PC-3 (cell line): ENCODE measurements at places on chromosomes 5 and 9. TPM values are rescaled to one million over a fixed set of nuclear protein-coding genes. Genes with fewer than 3 reads are reported as not detected.

DNA sequence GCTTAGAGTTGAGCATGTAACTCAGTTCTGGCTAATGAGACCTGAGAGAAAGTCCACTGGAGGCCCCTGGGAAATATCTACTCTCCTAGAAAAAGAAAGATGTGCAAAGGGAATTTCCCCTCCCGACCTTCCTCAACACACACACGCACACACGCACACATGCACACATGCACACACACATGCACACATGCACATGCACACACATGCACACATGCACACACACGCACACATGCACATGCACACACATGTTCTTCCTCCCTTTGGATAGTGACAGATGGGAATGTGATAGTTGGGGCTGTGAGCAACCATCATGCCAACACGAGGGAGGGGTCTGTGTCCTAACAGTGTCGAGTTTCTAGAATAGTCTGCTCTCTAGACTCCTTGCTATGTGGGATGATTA lies 148.2 kb upstream of the EGFLAM start:
- H3K27me3 ChIP-seq = peaks cover 39% of the 10 kb centered on the region
- H3K27ac ChIP-seq = no peak overlapping the region

GRCh38 chr9:16121601-16122286 lies 568.9 kb downstream of the CCDC171 start:
- H3K4me3 ChIP-seq = no peak overlapping the region
- H3K36me3 ChIP-seq = no peaks in the 10 kb centered on the region
- no peaks in the 10 kb centered on the region for H3K27me3 ChIP-seq

GRCh38 chr5:167309941-167310517 lies 981.4 kb upstream of the WWC1 start:
- no peaks in the 10 kb centered on the region for H3K36me3 ChIP-seq
- no peaks in the 10 kb centered on the region for H3K4me1 ChIP-seq
- no peak for DNase-seq
- no peak overlapping the region for H3K4me3 ChIP-seq
- H3K27ac ChIP-seq = no peak overlapping the region

- DNase-seq = no peak
- no peak overlapping the region for H3K4me3 ChIP-seq
- no peaks in the 10 kb centered on the region for H3K36me3 ChIP-seq
These were observed 436.1 kb downstream of the CDH10 start for GRCh38 chr5:24208686-24209106.

GRCh38 chr9:110626101-110626829 lies 42.3 kb upstream of the MUSK start:
- no peak overlapping the region for H3K4me3 ChIP-seq
- peaks cover 13% of the 10 kb centered on the region for H3K4me1 ChIP-seq
- H3K27me3 ChIP-seq = no peaks in the 10 kb centered on the region

CDC20B gene
- not detected in 2 replicates for total RNA-seq

- no peaks in the 10 kb centered on the region for H3K36me3 ChIP-seq
- DNase-seq = no peak
- no peak overlapping the region for H3K27ac ChIP-seq
- peaks cover 25% of the 10 kb centered on the region for H3K4me1 ChIP-seq
These were observed 83.0 kb upstream of the TNC start for GRCh38 chr9:115200711-115201505.

- H3K36me3 ChIP-seq = no peaks in the 10 kb centered on the region
- H3K4me1 ChIP-seq = peaks cover 63% of the 10 kb centered on the region
- peak overlapping the region; percentile 91 for H3K27ac ChIP-seq
- no peak overlapping the region for H3K4me3 ChIP-seq
- no peaks in the 10 kb centered on the region for H3K27me3 ChIP-seq
These were observed 294.9 kb downstream of the MED10 start for GRCh38 chr5:6083311-6083978.

GRCh38 chr9:108786322-108786721 lies 69.5 kb downstream of the ACTL7B start:
- no peak for DNase-seq
- H3K27ac ChIP-seq = no peak overlapping the region
- peaks cover 7% of the 10 kb centered on the region; the same call in 1 of the 2 replicates for H3K4me1 ChIP-seq
- no peak overlapping the region for H3K4me3 ChIP-seq
- H3K27me3 ChIP-seq = no peaks in the 10 kb centered on the region
- H3K36me3 ChIP-seq = no peaks in the 10 kb centered on the region

SLC35A4 gene
- total RNA-seq = 25.0 and 29.1 TPM in 2 replicates

DNA sequence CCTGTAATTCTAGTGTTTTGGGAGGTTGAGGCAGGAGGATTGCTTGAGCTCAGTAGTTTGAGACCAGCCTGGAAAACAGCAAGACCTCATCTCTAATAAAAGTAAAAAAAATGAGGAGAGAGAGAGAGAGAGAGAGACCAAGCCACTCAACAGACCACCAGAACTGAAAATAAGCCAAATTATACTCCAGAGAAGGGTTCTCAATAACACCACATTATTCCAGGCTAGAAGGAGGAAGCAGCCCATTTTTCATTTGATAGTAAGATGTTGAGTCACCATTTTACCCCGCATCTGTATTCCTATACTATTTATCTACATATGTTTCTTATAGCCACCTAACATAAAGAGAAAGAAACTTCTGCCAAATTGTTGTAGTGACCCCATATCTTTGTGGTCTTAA lies 134.8 kb downstream of the PCSK5 start:
- H3K27me3 ChIP-seq = no peaks in the 10 kb centered on the region
- H3K4me1 ChIP-seq = no peaks in the 10 kb centered on the region
- H3K4me3 ChIP-seq = no peak overlapping the region
- no peak for DNase-seq

ECM2 gene
- total RNA-seq = 0.29 TPM in 1 of 2 replicates, not detected in the other

FEM1C gene
- 8.4 and 9.1 TPM in 2 replicates for total RNA-seq

DNA sequence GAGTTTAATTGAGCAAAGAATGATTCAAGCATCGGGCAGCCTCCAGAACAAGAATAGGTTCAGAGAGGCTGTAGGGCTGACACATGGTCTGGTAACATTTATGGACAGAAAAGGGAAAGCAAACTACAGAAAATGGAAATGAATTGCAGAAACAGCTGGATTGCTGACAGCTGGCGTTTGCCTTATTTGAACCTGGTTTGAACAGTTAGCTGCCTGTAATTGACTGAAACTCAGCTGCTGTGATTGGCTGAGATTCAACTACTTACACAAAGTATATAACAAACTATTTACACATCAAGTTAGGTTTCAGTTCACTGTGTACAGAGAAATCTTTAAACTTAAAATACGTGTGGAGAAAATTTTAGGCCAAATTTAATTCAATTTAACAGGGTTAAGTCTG lies 441.7 kb downstream of the PRELID2 start:
- H3K27ac ChIP-seq = no peak overlapping the region
- H3K27me3 ChIP-seq = no peaks in the 10 kb centered on the region
- no peak overlapping the region for H3K4me3 ChIP-seq
- DNase-seq = no peak
- H3K4me1 ChIP-seq = no peaks in the 10 kb centered on the region

- H3K27me3 ChIP-seq = no peaks in the 10 kb centered on the region
- H3K4me1 ChIP-seq = peaks cover 15% of the 10 kb centered on the region
- no peak overlapping the region for H3K4me3 ChIP-seq
These were observed 397.0 kb downstream of the NR2F1-AS1 start for GRCh38 chr5:93184041-93184440.

DNA sequence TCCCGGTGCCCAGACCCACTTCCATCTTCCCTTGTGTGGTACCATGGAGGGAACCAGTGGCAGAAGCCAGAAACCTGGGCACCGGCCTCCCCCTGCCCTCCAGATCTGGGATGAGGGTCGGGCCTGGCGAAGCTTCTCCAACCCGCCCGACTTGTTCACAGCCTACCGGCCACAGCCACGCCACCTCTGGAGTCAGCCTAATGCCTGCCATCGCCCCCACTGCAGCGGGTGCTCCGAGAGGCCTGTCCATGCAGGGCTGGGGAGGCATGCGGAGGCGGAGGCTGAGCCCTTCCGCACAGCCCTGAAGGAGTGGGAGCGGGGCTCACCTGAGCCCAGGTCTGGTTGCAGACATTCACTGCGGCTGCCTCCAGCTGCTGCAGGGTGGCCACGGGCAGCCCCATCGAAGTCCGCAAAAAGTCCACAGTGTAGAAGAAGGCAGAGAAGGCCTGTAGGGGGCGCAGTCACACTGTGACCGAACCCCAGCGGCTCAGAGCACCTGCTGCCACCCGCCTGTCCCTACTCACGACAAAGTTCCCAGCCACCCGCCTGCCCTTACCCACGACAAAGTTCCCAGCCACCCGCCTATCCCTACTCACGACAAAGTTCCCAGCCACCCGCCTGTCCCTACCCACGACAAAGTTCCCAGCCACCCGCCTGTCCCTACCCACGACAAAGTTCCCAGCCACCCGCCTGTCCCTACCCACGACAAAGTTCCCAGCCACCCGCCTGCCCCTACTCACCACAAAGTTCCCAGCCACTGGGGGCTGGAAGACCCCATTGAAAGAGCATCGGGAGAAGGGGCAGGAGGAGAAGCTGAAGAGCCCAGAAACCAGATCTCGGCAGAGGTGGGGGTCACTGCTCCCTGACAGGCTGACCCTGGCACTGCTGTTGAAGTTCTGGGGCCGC lies 3.8 kb upstream of the NPDC1 start:
- no peaks in the 10 kb centered on the region for H3K36me3 ChIP-seq
- peaks cover 6% of the 10 kb centered on the region for H3K4me1 ChIP-seq
- H3K27me3 ChIP-seq = no peaks in the 10 kb centered on the region
- H3K27ac ChIP-seq = no peak overlapping the region
- peak; percentile 64 for DNase-seq

SLC34A3 gene
- total RNA-seq = 1.0 and 1.5 TPM in 2 replicates

DNA sequence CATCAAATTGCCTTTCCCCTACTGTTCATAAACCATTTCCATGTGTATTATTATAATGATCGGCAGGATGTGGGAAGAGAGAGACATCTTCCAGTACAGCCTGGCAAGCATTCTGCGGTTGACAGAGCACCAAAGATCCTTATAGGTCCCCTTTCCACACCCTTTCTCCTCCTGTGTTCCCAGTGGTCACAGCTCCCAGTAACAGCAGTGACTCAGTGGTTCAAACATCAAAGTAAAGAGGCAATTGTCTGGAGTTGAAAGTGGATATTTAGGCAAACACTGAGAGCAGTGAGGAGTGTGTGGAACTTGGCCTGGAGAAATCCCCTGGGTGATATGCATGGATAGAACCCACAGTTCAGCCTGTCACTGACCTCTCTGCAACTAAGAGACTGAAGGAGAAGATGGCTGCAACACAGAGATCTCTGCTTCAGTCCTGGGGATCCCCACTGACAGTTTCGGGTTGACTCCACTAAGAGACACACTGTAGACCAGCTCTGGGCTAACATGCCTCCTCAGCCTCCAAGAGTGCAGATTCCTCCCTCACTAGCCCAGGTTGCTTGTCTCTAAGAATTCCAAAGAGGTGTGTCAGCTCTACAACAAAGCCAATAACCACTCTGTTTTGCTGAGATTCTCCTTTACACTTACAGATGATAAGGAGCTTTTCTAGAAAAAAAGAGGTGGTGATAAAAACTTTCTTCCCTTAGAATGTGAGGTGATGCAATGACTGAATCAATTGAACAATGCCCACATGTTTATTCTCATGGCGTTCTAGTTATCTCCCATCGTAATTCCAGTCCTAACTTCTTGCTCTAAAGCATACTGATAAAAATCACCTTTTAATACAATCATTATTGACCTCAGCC lies 94.4 kb upstream of the IL6ST start:
- peak overlapping the region; percentile 40 for H3K27ac ChIP-seq
- no peaks in the 10 kb centered on the region for H3K27me3 ChIP-seq
- peak; percentile 55 for DNase-seq
- H3K36me3 ChIP-seq = no peaks in the 10 kb centered on the region
- H3K4me3 ChIP-seq = no peak overlapping the region
- H3K4me1 ChIP-seq = peaks cover 14% of the 10 kb centered on the region

- H3K27me3 ChIP-seq = peaks cover 72% of the 10 kb centered on the region
- H3K4me1 ChIP-seq = no peaks in the 10 kb centered on the region
- no peak for DNase-seq
- no peak overlapping the region for H3K27ac ChIP-seq
- no peak overlapping the region for H3K4me3 ChIP-seq
- H3K36me3 ChIP-seq = no peaks in the 10 kb centered on the region
These were observed 94.5 kb downstream of the CFAP90 start for GRCh38 chr5:7756453-7756852.

PKD2L2 gene
- total RNA-seq = not detected in 2 replicates

GRCh38 chr5:155001523-155001922 lies 12.0 kb upstream of the KIF4B start:
- H3K4me1 ChIP-seq = peaks cover 13% of the 10 kb centered on the region
- H3K4me3 ChIP-seq = no peak overlapping the region
- no peaks in the 10 kb centered on the region for H3K36me3 ChIP-seq
- H3K27me3 ChIP-seq = no peaks in the 10 kb centered on the region

GRCh38 chr9:135256581-135257354 lies 169.3 kb downstream of the OLFM1 start:
- DNase-seq = no peak
- H3K36me3 ChIP-seq = no peaks in the 10 kb centered on the region
- H3K27me3 ChIP-seq = no peaks in the 10 kb centered on the region; the same call in 1 of the 2 replicates
- H3K4me1 ChIP-seq = no peaks in the 10 kb centered on the region
- H3K27ac ChIP-seq = no peak overlapping the region
- no peak overlapping the region for H3K4me3 ChIP-seq

DNA sequence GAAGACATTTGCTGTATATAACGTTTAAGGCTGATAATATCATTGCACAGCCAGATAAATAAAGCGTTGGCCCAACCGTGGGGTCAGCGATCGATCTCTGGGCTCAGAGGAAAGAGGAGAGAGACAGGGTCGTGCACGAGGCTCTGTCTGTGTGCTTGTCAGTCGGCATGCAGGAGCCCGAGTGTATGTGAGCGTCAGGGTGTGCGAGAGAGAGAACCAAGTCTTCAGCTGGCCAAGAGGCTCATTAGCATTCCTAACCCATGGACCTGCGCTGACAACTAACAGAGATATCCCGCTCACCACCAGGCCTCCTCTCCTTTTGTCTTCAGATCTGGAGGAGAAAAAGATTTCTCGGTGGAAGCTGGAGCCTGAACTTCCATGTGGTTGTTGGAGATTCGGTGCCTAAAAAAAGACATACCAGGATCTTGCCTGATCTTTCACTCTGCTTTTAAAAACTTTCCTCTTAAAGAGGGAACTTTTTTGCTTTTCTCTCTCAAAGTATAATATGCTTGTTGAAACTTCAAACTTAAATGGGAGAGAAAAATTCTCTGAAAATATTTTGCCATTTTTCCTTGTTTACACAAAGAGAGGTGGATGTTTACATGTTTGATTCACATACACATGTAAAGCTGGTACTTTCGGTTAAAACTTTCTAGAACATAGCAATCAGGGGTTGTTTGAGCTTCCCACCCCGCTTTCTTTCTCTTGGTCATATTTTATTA lies 16.5 kb downstream of the NR2F1 start:
- H3K27me3 ChIP-seq = no peaks in the 10 kb centered on the region
- H3K4me1 ChIP-seq = peaks cover 19% of the 10 kb centered on the region
- H3K36me3 ChIP-seq = peaks cover 4% of the 10 kb centered on the region
- H3K27ac ChIP-seq = no peak overlapping the region
- DNase-seq = no peak
